ENCODE measurements at places on chromosomes 2 and 18. TPM values are rescaled to one million over a fixed set of nuclear protein-coding genes. Genes with fewer than 3 reads are reported as not detected.

The FAM124B gene
- 10.1 TPM for total RNA-seq

The TPO gene
- total RNA-seq: 6.0 TPM

The GNLY gene
- 2.2 TPM for total RNA-seq

The PLCD4 gene
- 7.2 TPM for total RNA-seq

The IL1R2 gene
- total RNA-seq: 3.6 TPM

The MCFD2 gene
- 77.3 TPM for total RNA-seq

The ALK gene
- 1.2 TPM for total RNA-seq

The GKN2 gene
- total RNA-seq: 0.96 TPM

The ELOA2 gene
- total RNA-seq: 1.9 TPM

The SPHKAP gene
- 2.6 TPM for total RNA-seq

The GALNT14 gene
- 5.1 TPM for total RNA-seq

The MC5R gene
- 1.7 TPM for total RNA-seq

The SKOR2 gene
- total RNA-seq: 0.48 TPM

The STARD6 gene
- 0.96 TPM for total RNA-seq

The GYPC gene
- total RNA-seq: 113 TPM

The MAP3K19 gene
- total RNA-seq: 5.3 TPM

The BIN1 gene
- total RNA-seq: 47.7 TPM

The GDF7 gene
- 11.8 TPM for total RNA-seq

The GALM gene
- total RNA-seq: 15.4 TPM
